Right atrium auricular region (tissue), 2 donors: ENCODE measurements at places on chromosomes 4 and X.

GRCh38 chr4:106753426-106753825 is 282.7 kb downstream of the DKK2 start:
- no peak overlapping the region for H3K27ac ChIP-seq
- H3K27me3 ChIP-seq: no peaks in the 10 kb centered on the region
- no peak for DNase-seq
- no peaks in the 10 kb centered on the region for H3K4me1 ChIP-seq
- no peaks in the 10 kb centered on the region for H3K36me3 ChIP-seq

- H3K4me3 ChIP-seq: no peak overlapping the region
- H3K27me3 ChIP-seq: no peaks in the 10 kb centered on the region
- H3K36me3 ChIP-seq: no peaks in the 10 kb centered on the region
- no peak for DNase-seq
- H3K4me1 ChIP-seq: no peaks in the 10 kb centered on the region
- H3K27ac ChIP-seq: no peak overlapping the region
Measured at GRCh38 chrX:22035236-22035635, 3.1 kb downstream of the PHEX start.

- no peaks in the 10 kb centered on the region for H3K36me3 ChIP-seq
- no peak for DNase-seq
- H3K27ac ChIP-seq: peak within 1 kb of the TSS; percentile 70
- no peaks in the 10 kb centered on the region for H3K4me1 ChIP-seq
Measured at GRCh38 chr4:40629401-40630334, at the start of gene RBM47. Gene RBM47, minus strand, starts transcription at chr4:40629864. Its CDS starts 190,971 bp downstream, at chr4:40438893.

GRCh38 chrX:41019041-41019392 is 66.2 kb upstream of the USP9X start:
- no peaks in the 10 kb centered on the region for H3K27me3 ChIP-seq
- H3K36me3 ChIP-seq: no peaks in the 10 kb centered on the region
- no peaks in the 10 kb centered on the region for H3K4me1 ChIP-seq

DNA sequence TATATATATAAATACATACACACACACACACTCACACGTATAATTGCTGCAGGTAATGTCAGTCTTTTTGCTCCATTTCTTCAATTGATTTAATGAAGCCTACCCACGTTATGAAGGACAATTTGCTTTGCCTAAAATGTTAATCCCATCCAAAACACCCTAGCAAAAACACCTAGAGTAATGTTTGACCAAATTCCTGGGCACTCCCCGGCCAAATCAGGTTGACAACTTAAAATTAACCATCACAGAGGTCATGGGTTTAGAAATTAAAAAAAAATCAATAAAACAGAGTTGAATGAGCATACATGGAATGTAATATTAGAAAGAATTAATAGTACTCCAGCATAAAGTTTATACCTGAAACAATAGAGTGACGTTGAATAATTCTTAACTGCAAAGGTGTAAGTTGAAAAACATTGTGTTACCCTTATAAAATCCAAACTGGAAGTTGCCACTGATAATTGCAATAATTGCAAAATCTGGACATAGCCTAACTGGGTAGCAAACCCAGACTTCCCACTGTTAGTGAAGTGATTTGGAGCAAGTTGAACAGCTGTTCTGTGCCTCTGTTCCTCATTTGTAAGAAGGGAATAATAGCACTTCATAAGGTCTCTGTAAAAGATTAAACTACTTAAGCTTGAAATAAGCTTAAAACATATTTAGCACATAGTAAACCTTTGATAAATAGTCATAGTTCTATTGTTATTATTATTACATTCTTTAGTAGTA is 2120.5 kb downstream of the PCDH7 start:
- H3K27ac ChIP-seq: no peak overlapping the region
- H3K4me3 ChIP-seq: no peak overlapping the region
- no peaks in the 10 kb centered on the region for H3K4me1 ChIP-seq
- H3K27me3 ChIP-seq: no peaks in the 10 kb centered on the region

GRCh38 chrX:8783097-8783713 is 18.0 kb downstream of the FAM9A start:
- H3K36me3 ChIP-seq: no peaks in the 10 kb centered on the region
- H3K4me3 ChIP-seq: no peak overlapping the region
- H3K27me3 ChIP-seq: no peaks in the 10 kb centered on the region
- no peaks in the 10 kb centered on the region for H3K4me1 ChIP-seq
- no peak overlapping the region for H3K27ac ChIP-seq

GRCh38 chrX:133698298-133698697 is 283.0 kb upstream of the GPC4 start:
- H3K4me3 ChIP-seq: no peak overlapping the region
- no peaks in the 10 kb centered on the region for H3K4me1 ChIP-seq
- no peak for DNase-seq
- H3K36me3 ChIP-seq: no peaks in the 10 kb centered on the region

GRCh38 chr4:154961263-154961662 is 180.2 kb downstream of the RBM46 start:
- no peaks in the 10 kb centered on the region for H3K27me3 ChIP-seq
- no peak overlapping the region for H3K27ac ChIP-seq
- DNase-seq: no peak
- no peak overlapping the region for H3K4me3 ChIP-seq

- H3K27ac ChIP-seq: no peak overlapping the region
- no peak overlapping the region for H3K4me3 ChIP-seq
- no peak for DNase-seq
- no peaks in the 10 kb centered on the region for H3K4me1 ChIP-seq
- peaks cover 48% of the 10 kb centered on the region for H3K36me3 ChIP-seq
Measured at GRCh38 chr4:81454499-81454898, 17.2 kb downstream of the RASGEF1B start.

DNA sequence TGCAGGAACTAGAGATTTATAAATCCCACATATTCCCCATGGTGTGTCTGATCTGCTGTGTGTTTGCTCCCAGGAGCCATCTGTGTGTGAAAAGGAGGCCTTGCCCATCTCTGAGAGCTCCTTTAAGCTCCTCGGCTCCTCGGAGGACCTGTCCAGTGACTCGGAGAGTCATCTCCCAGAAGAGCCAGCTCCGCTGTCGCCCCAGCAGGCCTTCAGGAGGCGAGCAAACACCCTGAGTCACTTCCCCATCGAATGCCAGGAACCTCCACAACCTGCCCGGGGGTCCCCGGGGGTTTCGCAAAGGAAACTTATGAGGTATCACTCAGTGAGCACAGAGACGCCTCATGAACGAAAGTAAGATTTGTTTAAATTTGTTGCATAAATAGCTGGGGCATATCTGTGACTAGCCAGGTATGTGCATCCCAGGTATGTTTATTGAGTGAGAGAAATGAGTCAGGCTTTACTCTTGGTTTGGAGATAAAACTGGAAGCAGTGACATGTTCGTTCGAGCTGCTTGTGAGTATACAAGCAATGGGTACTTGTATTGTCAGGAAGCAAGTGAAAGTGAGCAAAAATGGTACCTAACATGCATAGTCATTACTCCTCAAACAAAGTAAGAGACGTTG is 89.5 kb downstream of the PTTG2 start:
- H3K27ac ChIP-seq: peak overlapping the region; percentile 74
- H3K4me1 ChIP-seq: peaks cover 41% of the 10 kb centered on the region
- no peak overlapping the region for H3K4me3 ChIP-seq
- H3K36me3 ChIP-seq: peaks cover 40% of the 10 kb centered on the region
- no peaks in the 10 kb centered on the region for H3K27me3 ChIP-seq
- DNase-seq: no peak

- no peak overlapping the region for H3K4me3 ChIP-seq
- no peak overlapping the region for H3K27ac ChIP-seq
- no peaks in the 10 kb centered on the region for H3K27me3 ChIP-seq
- H3K36me3 ChIP-seq: no peaks in the 10 kb centered on the region
- peaks cover 14% of the 10 kb centered on the region for H3K4me1 ChIP-seq
Measured at GRCh38 chr4:147586032-147586431, 31.2 kb upstream of the TMEM184C start.

GRCh38 chr4:55500072-55500471 is 46.6 kb downstream of the CLOCK start:
- no peaks in the 10 kb centered on the region for H3K4me1 ChIP-seq
- H3K36me3 ChIP-seq: no peaks in the 10 kb centered on the region
- H3K27ac ChIP-seq: no peak overlapping the region

GRCh38 chrX:107204068-107204605 is 2.1 kb downstream of the NUP62CL start:
- H3K4me1 ChIP-seq: no peaks in the 10 kb centered on the region
- H3K27me3 ChIP-seq: peaks cover 7% of the 10 kb centered on the region
- no peak overlapping the region for H3K27ac ChIP-seq
- no peaks in the 10 kb centered on the region for H3K36me3 ChIP-seq
- DNase-seq: no peak

DNA sequence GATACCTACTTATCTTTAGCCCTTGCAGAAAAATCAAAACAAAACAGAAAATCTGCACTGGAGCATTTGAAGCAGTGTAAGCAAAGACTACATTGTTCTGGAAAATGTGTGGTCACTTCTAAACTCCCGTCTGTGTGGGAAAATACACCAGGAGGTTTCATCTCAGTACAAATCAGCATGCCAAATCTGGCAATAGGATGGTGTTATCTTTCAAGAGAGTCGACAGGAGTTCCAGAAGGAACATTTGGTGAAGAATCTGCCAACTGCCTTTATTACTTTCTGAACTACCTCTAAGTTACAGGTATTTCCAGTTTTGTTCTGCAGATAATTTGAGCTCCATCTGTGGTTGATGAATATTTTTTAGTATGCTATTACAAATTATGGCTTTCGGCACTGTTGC is 1348.0 kb downstream of the RAPGEF2 start:
- H3K27ac ChIP-seq: no peak overlapping the region
- H3K27me3 ChIP-seq: no peaks in the 10 kb centered on the region
- DNase-seq: no peak
- H3K4me1 ChIP-seq: no peaks in the 10 kb centered on the region

DNA sequence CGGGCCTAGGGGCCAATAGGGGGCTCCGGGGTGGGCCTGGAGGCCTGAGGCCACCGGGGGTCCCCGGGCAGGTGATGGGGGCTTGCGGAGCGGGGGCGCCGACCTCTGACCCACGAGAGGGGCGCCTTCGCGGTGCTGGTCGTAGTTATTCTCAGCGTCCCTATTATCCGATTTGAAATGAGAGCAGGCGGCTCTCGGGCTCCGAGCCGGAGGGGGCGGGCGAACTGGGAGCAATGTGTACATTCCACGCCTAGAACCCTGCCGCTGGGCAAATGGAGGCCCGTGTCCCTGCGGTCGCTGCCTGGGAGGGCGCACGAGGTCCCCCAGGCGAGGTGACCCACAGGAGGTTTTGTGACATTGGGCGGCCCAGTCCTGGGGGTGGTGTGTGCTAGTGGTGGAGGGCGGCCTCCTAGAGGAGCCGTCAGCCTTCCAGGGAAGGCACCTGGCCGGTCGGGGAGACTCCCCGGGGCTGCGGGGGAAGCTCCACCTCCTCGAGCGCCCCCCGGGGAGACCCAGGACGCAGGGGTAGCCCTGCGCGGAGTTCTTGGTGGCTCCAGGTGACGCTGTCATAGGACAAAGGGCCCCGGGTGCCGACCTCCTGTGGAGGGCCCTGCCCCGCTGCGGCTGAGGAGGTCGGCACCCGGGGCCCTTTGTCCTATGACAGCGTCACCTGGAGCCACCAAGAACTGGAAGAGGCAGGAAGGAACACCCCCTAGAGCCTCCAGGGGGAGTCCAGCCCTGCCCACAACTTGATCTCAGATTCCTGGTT is 102.6 kb upstream of the PRKX start:
- H3K27me3 ChIP-seq: no peaks in the 10 kb centered on the region
- no peaks in the 10 kb centered on the region for H3K4me1 ChIP-seq
- peak; percentile 73 for DNase-seq
- peak overlapping the region; percentile 98 for H3K27ac ChIP-seq
- no peaks in the 10 kb centered on the region for H3K36me3 ChIP-seq

GRCh38 chr4:21778702-21779101 is 169.9 kb downstream of the KCNIP4 start:
- H3K4me3 ChIP-seq: no peak overlapping the region
- no peak overlapping the region for H3K27ac ChIP-seq
- H3K36me3 ChIP-seq: no peaks in the 10 kb centered on the region
- no peak for DNase-seq
- H3K4me1 ChIP-seq: no peaks in the 10 kb centered on the region
- H3K27me3 ChIP-seq: no peaks in the 10 kb centered on the region

GRCh38 chr4:45668128-45668527 is 455.7 kb downstream of the GABRG1 start:
- H3K27ac ChIP-seq: no peak overlapping the region
- H3K4me1 ChIP-seq: peaks cover 7% of the 10 kb centered on the region
- no peaks in the 10 kb centered on the region for H3K27me3 ChIP-seq
- no peaks in the 10 kb centered on the region for H3K36me3 ChIP-seq
- no peak for DNase-seq
- H3K4me3 ChIP-seq: no peak overlapping the region

- H3K4me1 ChIP-seq: no peaks in the 10 kb centered on the region
- DNase-seq: no peak
- no peak overlapping the region for H3K4me3 ChIP-seq
- no peak overlapping the region for H3K27ac ChIP-seq
- no peaks in the 10 kb centered on the region for H3K36me3 ChIP-seq
- no peaks in the 10 kb centered on the region for H3K27me3 ChIP-seq
Measured at GRCh38 chrX:144219035-144219434, 335.2 kb downstream of the UBE2NL start.

- no peaks in the 10 kb centered on the region for H3K36me3 ChIP-seq
- no peak overlapping the region for H3K4me3 ChIP-seq
- H3K27me3 ChIP-seq: no peaks in the 10 kb centered on the region
- no peak for DNase-seq
- H3K4me1 ChIP-seq: no peaks in the 10 kb centered on the region
Measured at GRCh38 chr4:90982813-90983212, 855.6 kb downstream of the CCSER1 start.

- peak; percentile 67 for DNase-seq
- H3K27ac ChIP-seq: no peak overlapping the region
- no peaks in the 10 kb centered on the region for H3K36me3 ChIP-seq
- no peak overlapping the region for H3K4me3 ChIP-seq
- H3K4me1 ChIP-seq: no peaks in the 10 kb centered on the region
- no peaks in the 10 kb centered on the region for H3K27me3 ChIP-seq
Measured at GRCh38 chrX:149512225-149512885, 7.2 kb upstream of the IDS start.

DNA sequence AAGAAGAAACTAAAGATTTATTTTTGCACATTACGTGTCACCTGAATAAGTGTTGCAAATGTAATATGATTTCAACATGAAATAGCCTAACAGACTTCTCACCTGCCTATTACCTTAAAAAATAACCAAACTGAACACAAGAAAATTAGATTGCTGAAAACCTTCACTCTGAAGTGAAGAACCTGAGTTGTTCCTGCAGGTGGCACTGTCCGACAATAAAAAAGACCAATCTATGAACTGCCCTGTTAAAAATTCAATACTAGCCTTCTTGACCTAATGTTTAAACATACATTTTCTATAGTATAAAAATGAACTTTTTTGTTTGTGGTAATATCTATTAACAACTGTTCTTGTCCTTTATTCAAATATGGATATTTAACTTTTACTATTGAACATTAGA is 69.2 kb upstream of the PNPLA4 start:
- no peak overlapping the region for H3K27ac ChIP-seq
- H3K36me3 ChIP-seq: no peaks in the 10 kb centered on the region
- no peak overlapping the region for H3K4me3 ChIP-seq

- H3K36me3 ChIP-seq: no peaks in the 10 kb centered on the region
- DNase-seq: no peak
- H3K4me3 ChIP-seq: no peak overlapping the region
- no peak overlapping the region for H3K27ac ChIP-seq
- H3K27me3 ChIP-seq: no peaks in the 10 kb centered on the region
- no peaks in the 10 kb centered on the region for H3K4me1 ChIP-seq
Measured at GRCh38 chr4:119982756-119983155, 83.9 kb downstream of the MAD2L1 start.
